ENCODE measurements at places on chromosomes 4 and X. TPM values are rescaled to one million over a fixed set of nuclear protein-coding genes. Genes with fewer than 3 reads are reported as not detected.

- no peak for DNase-seq
Observed at GRCh38 chrX:73563738-73564068, 706 bp downstream of the CHIC1 start.

DNA sequence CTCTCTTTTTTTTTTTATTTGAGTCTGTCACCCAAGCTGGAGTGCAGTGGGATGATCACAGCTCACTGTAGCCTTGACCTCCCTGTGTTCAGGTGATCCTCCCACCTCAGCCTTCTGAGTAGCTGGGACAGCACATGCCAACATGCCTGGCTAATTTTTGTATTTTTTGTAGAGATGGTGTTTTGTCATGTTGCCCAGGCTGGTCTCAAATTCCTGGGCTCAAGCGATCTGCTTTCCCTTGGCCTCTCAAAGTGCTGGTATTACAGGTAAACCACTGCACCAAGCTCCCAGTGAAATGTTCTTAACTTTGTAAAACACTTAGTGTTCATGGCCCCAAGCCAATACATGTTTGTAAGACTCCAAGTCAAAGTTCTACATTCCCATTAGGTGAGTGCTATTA lies 316.1 kb downstream of the KCTD8 start:
- no peak for DNase-seq

DNA sequence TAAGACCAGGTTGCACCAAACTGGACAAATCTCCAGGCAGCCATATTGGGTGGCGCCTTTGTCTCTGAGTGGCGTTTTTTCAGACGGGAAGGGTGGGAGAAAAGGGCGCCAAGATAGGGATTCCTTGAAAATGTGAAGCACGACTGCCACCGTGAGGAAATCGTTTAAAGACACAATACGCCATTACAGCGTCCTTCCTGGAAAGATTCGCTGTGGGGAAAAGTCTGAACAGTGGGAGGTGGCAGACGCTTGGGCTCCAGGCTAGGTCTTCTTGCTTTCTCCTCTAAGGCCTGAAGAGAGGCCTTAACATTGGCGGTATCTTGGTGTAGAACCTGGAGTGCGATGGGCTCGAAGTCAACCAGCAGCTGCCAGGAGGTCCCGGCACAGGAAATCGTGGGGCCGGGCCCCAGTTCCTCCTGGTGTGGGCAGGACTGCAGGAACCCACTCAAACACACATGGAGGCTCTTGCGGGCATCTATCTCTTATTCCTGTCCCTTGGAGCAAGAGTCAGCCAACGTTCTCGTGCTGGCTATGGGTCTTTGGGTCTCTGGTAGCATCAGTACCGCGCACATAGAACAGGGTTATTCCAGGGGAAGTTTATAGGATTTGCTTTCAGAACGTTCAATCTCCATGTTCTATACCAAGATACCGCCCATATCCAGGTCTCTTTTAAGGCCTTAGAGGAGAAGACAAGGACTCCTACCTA lies 208.8 kb downstream of the OR13H1 start:
- no peak for DNase-seq

DNA sequence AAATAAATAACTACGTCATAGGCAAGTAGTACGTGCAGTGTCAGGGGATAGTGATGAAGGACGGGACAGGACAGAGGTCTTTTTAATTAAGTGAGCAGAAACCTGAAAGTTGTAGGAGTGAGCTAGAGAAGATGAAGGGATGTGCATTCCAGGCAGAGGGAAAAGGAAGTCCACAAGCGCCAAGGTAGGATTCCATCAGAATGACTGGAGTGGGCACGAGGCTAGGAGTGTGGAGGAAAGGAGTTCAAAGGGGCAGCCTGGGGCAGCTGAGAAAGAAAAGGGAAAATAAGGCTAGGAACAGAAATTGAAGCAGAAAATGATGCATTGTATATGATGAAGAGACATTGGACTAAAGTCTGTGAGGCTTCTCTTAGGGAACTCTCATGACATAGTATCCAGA lies 192.2 kb upstream of the TLL1 start:
- no peak for DNase-seq

DNA sequence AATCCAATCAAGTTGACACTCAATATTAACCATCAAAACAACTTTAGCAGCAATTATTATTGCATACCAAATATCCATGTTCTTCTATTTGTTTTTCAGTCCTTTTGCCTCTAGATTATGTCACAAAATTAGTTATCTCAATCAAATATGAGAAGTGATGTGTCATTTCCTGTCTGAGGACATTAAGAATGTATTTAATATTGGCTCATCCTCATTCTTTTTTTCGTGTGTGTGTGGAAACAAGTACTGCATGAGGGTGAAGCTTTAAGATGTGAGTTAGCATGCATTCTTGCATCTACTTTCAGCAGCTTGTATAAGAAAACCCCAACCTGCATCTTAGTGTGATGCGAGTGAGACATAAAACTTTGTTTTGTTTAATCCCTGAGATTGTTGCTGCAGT lies 301.4 kb downstream of the GRIA2 start:
- DNase-seq, result no peak

- no peak for DNase-seq
Observed at GRCh38 chr4:142334931-142335330, 511.2 kb downstream of the INPP4B start.

DNA sequence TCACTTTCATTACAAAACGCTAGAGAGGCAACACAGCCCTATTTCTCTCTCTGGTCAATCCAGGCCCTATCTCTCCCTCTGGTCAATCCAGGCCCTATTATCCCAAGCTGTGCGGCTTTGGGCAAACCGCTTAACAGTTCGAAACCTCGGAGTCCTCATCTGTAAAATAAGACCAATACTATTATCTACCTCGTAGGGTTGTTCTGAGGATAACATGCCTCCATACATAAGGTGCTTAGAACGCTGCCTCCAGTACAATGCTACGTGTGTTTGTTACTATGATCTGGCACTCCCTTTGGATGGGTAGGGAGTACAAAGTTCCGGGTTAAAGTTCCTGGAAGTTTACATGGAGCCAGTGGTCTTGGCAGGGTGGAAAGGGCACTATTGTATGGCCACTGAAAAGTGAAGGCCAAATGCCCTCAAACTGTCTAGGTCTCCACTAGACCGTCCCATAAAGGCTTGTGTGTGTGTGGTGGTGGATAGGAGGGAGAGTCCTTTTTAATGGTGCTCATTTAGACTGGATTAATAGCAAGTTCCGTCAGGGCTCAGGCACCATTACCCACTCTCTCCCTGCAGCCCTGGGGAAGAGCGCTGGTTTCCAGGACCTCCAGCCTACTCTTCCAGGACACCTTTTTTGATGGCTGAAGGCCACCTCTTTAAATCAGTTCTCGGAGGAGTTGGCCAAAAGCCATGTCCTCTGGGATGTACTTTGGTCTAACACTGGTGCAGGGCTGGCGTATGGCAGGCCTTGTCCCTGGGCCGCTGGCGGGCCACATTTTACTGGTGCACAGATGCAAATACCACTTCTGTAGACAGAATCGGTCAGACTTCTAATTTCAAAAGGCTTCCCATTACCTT lies 75.6 kb upstream of the BCOR start:
- peak; percentile 75 for DNase-seq

DNA sequence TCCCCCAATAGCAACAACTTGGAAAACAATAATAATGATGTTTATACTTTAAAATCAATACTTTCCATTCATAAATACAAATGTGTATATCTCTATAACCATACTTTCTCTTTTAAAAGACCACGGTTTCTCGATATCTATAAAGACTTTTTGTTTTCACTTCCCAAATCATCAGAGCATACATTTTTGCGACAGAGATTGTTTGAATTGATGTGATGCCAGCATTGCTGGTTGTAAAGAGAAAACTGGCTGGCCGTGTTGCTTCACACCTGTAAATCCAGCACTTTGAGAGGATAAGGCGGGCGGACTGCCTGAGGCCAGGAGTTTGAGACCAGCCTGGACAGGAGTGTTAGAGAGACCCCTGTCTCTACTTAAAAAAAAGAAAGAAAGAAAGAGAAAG lies 77.6 kb upstream of the ZNF518B start:
- DNase-seq, result no peak

- no peak for DNase-seq
Observed at GRCh38 chr4:89266128-89266527, 41.5 kb downstream of the GPRIN3 start.

GRCh38 chrX:19560611-19561010 lies 45.3 kb upstream of the MAP3K15 start:
- DNase-seq, result no peak

DNA sequence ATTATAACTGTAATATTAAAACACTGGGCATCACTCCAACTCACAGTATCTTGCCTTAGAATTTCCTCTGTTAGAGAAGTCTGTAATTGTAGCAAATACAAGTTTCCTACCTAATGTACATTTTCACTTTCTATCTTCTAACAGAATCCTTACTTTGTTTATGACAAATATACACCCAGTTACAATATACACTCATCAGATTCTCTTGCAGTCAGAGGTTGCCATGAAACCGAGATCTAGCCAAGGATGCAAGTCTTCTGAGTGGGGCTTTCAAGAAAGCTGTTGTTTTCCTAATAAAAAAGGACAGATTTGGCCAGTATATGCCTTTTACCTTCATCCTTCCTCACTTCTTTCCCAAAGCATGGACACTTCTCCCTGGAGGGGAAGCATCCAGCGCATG lies 228.9 kb downstream of the SCFD2 start:
- DNase-seq, result no peak

DNA sequence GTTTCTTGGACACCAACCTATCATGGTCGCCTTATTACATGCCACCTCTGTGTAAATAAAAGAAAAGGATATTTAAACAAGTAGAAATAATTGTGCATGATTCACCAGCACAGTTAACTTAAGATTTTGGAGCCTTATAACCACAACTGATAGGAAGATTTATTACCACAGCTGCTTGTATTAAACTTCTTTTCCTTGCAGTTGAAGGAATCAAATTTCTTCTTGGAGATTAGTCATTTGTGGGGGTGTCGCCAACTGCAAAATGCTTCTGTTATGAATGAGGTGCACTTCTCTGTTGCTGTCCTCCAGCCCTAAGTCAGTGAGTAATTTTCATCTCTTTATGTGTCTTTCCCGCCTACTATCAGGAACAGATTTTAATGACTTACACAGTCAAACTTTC lies 73.3 kb downstream of the OR13H1 start:
- DNase-seq, result no peak

DNA sequence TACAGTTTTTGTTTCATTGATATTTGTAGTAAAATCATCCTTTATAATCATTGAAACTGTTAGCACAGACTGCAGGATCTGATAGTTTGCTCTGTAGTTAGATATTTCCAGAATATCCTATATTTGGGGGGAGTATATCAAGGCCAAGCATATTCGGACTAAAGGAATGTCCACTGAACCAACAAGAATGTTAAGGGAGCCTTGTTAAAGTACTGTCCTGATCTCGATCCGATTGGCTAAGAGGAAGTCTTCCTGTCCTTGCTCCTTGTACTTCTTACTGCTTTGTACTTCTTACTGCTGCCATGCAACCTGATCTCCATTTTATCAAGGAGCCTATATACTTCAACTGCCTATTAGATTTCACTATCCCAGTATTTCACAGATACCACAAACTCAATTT lies 449.3 kb downstream of the RPA4 start:
- no peak for DNase-seq

GRCh38 chr4:58477950-58478349 lies 1367.8 kb upstream of the IGFBP7 start:
- DNase-seq, result no peak

DNA sequence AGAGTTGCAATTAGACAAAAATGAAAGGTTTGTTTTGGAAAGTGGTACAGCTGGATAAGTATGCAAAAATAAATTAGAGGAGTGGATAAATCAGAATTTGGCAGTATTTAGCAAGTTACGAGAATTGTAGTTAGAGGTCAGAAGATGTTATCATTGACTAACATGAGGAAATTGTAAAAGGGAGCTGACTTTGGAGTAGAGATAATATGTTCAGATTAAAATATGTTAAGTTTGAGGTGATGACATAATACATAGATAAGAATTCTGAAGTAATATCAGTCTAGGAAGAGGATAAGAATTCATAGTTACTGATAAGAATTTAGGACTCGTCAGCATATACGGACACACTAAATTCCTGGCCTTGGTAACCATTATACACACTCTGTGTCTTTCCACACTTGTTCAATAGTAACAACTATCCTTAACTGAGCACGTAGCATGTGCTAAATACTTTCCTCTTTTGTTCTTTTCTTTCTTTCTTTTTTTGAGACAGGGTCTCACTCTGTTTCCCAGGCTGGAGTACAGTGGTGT lies 4.1 kb upstream of the EPGN start:
- DNase-seq, result peak; percentile 8

GRCh38 chr4:116959045-116959444 lies 126.3 kb downstream of the TRAM1L1 start:
- no peak for DNase-seq

DNA sequence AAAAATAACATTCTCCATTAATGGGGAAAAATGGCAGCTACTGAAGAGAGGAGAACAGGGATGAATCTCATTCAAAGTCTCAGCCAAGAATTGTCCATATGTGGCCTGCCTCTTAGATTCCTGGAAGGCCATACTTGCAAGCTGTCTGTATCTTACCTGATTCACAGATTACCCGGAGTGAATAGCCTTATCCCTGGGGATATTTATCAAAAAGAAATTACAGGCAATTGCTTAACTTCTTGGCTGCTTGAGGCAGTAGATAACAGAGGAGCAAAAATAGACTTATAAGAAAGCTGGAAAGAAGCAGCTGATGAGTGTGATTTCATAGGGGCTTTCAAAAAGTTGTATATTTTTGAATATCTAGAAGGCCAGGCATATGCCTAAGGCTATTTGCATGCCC lies 68.8 kb upstream of the PPP1R2C start:
- no peak for DNase-seq

DNA sequence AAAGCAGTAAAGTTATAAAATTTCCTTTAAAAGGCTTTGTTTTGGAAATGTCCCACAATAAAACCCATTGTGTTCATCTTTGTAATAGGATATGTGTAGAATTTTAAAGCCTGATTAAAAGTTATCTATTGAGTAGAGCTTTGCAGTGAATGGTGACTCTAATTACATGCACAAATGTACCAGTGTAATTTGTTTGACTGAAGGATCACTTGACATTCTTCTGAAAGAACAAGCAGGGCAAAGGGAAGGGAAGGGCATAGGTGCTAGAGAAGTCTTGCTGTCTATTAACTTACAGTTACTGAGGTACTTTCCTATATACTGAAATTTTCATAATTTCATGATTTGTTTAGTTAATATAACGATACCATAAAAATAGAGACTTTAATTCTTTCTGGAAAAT lies 70.8 kb downstream of the STIM2 start:
- DNase-seq, result no peak

DNA sequence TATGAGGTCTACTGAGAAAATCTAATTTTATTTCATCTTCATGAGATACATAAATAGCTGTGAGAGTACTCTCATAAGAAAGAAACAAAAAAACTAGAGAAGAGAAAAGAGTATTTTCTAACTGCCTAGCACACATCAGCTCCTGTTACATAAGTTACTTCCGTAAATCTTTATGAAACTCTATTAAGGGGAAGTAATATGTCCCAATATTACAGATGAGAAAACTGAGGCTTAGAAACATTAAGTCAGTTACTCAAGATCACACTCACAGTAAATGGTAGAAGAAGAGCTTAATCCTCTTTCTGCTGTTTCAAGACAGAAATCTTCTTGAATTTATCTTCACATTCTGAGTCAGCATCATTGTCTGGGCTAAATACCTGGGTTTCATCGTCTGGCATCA lies 164.1 kb downstream of the DTHD1 start:
- DNase-seq, result no peak

- no peak for DNase-seq
Observed at GRCh38 chr4:181004056-181004455, 1239.1 kb upstream of the TENM3 start.

NAP1L3 gene
- not detected for polyA plus RNA-seq

LNX1 gene
- 13.7 TPM for polyA plus RNA-seq

PPP2R2C gene
- 2.3 TPM for polyA plus RNA-seq

ZNF732 gene
- polyA plus RNA-seq, result 1.2 TPM

GAGE1 gene
- not detected for polyA plus RNA-seq
